ENCODE measurements at places on chromosomes 1 and 21.

DNA sequence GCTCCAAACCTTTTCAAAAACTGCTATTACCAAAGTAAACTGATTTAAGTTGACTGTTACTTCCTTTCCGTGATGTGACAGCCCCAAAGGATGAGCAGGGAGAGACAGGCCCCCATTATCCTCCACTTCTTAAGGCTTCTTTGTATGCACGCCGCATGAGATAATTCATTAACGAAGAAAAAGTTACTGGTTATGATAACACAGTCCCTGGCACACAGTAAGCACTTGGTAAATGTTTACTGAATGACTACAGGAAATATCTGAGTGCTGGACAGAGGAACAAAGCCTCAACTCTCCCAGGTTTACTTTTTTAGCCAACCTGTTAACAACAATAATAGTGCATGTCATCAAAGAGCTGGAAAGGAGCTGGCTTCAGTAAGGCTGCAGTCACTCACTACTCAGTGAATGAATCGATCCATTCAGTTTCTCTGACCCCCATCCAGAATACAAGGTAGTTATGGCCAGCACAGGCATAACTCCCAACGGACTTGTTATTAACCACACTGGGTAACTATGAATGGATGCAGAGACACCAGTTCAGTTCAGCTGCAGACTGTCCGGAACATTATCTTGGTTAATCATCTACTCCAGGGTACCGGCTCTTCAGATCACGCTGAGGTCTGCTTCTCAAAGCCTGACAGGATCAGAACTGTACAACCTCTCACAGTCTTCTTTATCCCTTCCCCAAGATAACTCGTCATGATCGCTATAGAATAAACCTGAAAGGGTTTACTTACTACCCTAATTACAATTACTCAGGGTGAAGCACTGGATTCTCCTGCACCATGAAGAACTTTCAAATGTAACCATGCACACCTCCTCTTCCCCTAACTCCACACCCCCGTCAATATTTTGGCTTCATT is 58.3 kb downstream of the TGFBR3 start:
- no peak for DNase-seq

DNA sequence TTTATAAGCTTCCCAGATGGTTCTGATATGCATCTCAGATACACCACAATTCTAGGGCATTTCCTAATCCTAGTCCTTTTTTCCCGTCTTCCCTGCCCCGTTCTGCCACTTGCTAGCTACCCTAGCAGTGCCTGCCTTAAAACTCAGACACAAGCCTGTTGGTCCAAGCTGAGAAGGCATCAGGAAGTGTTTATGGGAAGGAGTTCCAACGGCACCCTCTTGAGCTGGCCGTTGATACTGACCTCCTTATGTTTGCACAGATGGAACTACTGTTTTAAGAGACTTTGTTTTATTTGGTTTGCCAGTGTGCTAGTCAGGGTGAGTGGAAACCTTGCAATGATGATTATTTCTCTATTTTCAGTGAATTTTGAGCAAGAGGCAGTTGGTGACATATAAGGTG is 67.2 kb downstream of the UCK2 start:
- no peak for DNase-seq

GRCh38 chr1:221839782-221840395 is 98.0 kb upstream of the DUSP10 start:
- DNase-seq = no peak

- peak; percentile 23 for DNase-seq
Observed at GRCh38 chr1:156583821-156584622, 4.5 kb downstream of the TTC24 start.

- DNase-seq = no peak
Observed at GRCh38 chr21:41766883-41767605, at the start of gene RIPK4. TSS of gene RIPK4 (minus strand) at chr21:41767052. CDS start at chr21:41767041, 11 bp downstream.

DNA sequence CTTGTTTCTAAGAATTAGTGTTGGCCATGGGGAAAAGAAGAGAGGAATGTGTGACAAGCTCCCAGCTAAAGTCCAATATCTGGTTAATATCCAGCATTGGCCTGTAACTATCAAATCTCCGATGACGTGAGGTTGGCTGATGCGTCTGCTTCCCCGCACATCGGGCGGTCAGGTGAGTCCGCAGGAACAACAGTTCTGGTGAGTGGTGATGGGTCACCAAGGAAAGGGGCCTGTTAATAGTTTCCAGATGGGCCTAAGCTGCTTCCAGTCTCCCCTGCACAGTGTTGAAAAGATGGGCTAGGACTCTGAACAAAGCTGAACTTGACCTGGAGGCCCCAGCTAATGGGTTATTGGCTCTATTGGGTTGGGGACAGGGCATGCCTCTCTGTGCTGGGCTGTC is 193.1 kb upstream of the EDN2 start:
- no peak for DNase-seq

DNA sequence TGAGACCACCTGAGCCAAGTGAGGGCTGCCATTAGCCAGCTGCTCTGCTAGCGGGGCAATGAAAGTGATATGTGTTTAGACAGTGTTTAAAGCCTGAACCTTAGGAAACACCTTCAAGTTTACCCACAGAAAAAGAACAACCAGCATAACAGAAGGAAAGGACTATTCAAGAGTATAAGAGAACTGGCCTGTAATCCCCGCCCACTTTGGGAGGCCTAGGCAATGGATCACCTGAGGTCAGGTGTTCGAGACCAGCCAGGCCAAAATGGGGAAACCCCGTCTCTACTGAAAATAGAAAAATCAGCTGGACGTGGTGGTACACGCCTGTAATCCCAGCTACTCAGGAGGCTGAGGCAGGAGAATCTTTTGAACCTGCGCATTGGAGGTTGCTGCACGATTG is 149.4 kb downstream of the PCP4 start:
- no peak for DNase-seq

- DNase-seq = no peak
Observed at GRCh38 chr1:193321242-193321840, 134.9 kb upstream of the B3GALT2 start.

DNA sequence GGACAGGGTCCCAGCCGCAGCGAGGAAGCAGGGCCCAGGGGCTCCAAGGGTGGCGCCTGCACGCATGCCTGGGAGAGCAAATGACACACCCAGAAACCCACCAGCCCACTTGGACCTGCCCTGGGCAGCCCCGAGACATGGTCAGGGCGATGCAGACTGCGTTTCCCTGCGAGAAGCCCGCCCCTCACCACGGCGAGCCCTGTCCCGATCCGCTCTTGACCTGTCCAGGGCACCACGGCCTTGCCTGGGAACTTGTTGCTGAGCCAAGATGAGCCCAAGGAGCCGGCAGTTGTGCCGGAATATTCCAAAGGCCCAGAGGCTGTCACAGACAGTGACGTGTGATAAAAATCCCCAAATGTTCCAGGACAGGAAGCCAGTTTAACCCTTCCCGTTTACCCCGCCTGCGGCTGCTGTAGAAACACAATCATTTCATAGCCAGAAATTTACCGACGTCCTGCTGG is 78.1 kb downstream of the SIK1 start:
- no peak for DNase-seq
